B cell (primary cell): ENCODE measurements at places on chromosomes 6 and 20. TPM values are rescaled to one million over a fixed set of nuclear protein-coding genes. Genes with fewer than 3 reads are reported as not detected.

DNA sequence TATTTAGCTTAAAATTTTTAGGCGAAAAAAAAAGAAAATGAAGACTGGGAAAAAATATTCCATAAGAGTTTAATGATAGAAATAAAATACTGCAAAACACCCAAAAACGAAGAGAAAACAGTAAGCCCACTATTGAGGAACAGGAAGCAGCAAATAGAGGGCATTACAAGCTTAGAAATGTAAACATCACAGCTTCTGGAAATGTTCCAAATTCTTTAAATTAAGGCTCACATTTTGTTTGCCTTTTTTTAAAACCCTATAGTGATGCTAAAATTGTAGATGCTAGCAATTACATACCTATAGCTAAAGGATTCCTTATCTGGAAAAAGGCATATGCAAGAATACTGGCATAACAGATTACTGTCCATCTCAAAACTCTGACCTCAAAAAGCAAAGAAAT lies 248.6 kb downstream of the KHDRBS2 start:
- DNase-seq = no peak

GRCh38 chr20:3165473-3166337 lies 6.0 kb upstream of the FASTKD5 start:
- no peak for DNase-seq

DNA sequence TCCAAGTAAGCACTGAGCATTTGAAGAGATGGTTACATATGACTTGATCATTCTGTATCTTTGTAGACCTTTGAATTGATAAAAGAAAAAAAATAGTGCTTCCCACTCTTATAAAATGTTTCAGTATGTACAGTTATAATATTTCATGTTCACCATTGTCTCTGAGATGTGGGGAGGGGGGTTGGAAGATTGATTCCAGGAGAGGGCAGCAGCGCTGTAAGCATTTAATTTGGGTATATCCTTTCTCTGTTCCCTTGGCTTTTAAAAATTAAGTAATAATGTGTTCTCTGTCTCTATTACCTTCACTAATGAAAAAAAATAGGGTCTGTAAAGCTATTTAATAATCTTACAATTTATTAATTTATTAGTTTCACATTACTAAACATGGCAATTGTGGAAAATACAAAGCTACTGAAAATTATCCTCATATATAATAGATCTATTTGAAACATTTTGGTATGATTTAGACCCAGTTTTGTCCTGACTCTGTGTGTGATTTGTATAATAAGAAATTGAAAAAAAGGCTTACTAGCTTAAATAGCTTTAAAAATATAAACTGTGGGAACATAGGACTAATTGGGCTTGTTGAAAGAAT lies 341.2 kb downstream of the CDKAL1 start:
- peak; percentile 16 for DNase-seq

GRCh38 chr6:70304616-70305015 lies 1.7 kb upstream of the COL9A1 start:
- DNase-seq = no peak

DNA sequence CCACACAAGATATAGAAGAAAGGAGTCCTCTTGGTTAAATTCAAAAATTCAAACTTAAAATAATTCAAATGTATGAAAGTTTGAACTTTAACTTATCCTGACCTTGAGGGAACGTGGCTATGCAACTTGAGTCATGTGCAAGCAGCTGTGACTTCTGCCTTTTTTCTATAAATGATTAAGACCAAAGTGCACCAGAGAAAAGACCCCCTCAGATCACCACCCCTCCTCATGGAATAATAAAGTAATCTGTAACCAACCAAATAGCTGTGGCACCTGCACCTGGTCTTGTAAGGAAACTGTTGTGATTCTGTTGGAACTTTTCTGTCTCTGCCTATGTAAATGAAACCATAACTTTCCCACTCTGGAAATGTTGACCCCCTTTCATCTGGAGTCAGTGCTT lies 141.1 kb upstream of the GGTLC1 start:
- no peak for DNase-seq

DNA sequence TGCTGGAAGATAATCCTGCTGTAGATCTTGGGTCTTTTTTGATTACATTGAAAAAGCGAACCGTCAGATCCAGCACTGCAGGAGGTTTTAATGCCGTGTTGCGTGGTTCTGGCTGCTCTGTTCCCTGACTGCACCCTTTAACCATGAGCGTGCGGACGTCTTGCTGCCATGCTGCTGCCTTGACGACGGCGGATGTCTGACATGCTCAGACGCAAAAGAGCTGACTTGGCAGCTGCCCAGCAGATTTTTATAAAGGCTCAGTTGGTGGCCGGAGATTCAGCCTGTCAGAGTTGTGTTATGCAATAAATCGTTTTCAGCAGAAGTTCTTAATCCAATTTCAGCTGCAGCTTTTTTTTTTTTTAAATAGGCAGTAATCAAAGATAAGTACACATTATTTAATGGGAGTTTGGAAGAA lies 119.4 kb downstream of the JARID2 start:
- DNase-seq = peak; percentile 51

Gene ZBTB46
- polyA plus RNA-seq = 0.16 and 0.30 TPM in 2 replicates
